ENCODE measurements at places on chromosomes 4 and X. TPM values are rescaled to one million over a fixed set of nuclear protein-coding genes. Genes with fewer than 3 reads are reported as not detected.
A peak's percentile ranks its signal among the peaks of the same experiment; 100 is the strongest.

The SPP1 gene
- 4.3 TPM for total RNA-seq

DNA sequence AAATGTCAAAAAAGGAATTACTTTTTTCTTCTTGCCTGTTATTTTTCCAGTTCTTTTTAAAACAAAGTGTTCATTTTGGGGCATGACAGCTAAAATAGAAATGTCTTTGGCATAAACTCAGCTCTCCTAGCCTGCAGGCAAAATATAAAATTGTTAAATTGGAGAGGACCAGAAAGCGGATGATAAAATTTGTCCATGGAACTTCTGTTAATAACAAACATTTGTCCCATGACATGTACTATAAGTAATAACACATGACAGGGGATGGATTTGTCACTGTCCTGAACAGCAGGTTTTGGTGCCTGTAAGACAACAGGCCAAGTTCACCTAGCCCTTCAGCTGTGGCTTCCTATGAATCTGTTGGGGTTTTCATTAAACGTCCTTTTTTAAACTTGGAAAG, 184.0 kb upstream of the TTC29 start:
- H3K4me1 ChIP-seq, result no peaks in the 10 kb centered on the region
- no peaks in the 10 kb centered on the region for H3K36me3 ChIP-seq
- H3K27ac ChIP-seq, result no peak overlapping the region
- H3K4me3 ChIP-seq, result no peak overlapping the region
- DNase-seq, result no peak
- no peaks in the 10 kb centered on the region for H3K27me3 ChIP-seq

DNA sequence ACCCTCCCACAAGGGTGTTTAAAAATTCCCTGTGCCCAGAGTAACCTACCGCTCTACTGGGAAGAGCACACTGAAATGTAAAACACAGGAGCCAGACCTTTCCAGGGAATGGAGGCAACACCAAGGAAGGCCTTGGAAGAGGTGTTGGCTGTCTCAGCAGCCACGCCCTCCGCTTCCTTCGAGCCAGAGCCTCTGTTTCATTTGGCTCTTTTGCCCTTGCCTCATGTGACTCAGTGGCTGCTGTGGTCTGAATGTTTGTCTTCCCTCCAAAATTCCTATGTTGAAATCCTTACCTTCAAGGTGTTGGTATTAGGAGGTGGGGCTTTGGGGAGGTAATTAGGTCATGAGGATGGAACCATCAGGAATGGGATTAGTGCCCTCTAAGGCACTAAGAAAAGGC, 11.3 kb downstream of the SCD5 start:
- no peak overlapping the region for H3K27ac ChIP-seq
- peaks cover 37% of the 10 kb centered on the region for H3K4me1 ChIP-seq
- H3K4me3 ChIP-seq, result no peak overlapping the region

DNA sequence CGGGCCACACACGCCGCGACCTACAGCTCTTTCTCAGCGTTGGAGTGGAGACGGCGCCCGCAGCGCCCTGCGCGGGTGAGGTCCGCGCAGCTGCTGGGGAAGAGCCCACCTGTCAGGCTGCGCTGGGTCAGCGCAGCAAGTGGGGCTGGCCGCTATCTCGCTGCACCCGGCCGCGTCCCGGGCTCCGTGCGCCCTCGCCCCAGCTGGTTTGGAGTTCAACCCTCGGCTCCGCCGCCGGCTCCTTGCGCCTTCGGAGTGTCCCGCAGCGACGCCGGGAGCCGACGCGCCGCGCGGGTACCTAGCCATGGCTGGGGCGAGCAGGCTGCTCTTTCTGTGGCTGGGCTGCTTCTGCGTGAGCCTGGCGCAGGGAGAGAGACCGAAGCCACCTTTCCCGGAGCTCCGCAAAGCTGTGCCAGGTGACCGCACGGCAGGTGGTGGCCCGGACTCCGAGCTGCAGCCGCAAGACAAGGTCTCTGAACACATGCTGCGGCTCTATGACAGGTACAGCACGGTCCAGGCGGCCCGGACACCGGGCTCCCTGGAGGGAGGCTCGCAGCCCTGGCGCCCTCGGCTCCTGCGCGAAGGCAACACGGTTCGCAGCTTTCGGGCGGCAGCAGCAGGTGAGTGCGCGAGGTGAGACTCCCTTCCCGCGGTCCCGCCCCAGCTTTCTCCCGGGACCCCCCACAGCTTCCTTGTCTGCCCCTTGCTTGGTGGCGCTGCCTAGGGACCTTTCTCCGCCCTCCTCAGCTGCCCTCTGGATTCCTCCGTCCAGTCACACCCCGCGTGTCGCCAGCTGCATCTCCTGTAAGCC, 678 bp downstream of the BMP3 start:
- no peak overlapping the region for H3K27ac ChIP-seq
- H3K4me3 ChIP-seq, result peak overlapping the region; percentile 20
- H3K27me3 ChIP-seq, result peaks cover 77% of the 10 kb centered on the region
- no peak for DNase-seq

DNA sequence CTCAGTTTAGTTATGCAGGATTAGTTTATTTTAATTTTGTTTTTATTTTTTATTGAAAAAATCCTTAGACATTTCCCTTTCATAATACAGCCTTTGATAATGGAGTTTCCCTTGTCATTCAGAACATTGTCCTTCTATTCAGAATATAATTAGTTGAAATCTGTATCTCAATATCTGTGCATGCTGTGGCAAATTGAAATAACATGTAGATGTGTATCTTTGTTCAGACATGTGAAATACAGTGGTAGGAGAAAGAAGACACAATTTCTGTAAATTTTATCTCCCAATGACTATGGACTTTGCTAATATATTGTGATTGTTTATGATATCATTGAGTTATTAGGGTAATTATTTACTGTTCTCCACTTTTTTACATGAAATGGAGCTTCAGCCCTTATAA, 353.9 kb downstream of the GRID2 start:
- H3K36me3 ChIP-seq, result no peaks in the 10 kb centered on the region
- H3K4me3 ChIP-seq, result no peak overlapping the region
- DNase-seq, result no peak
- no peaks in the 10 kb centered on the region for H3K27me3 ChIP-seq

GRCh38 chr4:79645942-79646341, 237.9 kb upstream of the GK2 start:
- no peak overlapping the region for H3K27ac ChIP-seq
- no peaks in the 10 kb centered on the region for H3K27me3 ChIP-seq
- no peaks in the 10 kb centered on the region for H3K36me3 ChIP-seq

- H3K36me3 ChIP-seq, result no peaks in the 10 kb centered on the region
- H3K4me3 ChIP-seq, result no peak overlapping the region
- no peak overlapping the region for H3K27ac ChIP-seq
- no peaks in the 10 kb centered on the region for H3K4me1 ChIP-seq
- H3K27me3 ChIP-seq, result no peaks in the 10 kb centered on the region
Observed at GRCh38 chrX:106050054-106050453, 11.5 kb upstream of the SERPINA7 start.

- no peaks in the 10 kb centered on the region for H3K36me3 ChIP-seq
- H3K27ac ChIP-seq, result no peak overlapping the region
- DNase-seq, result no peak
- H3K4me1 ChIP-seq, result no peaks in the 10 kb centered on the region
Observed at GRCh38 chr4:20287246-20287645, 35.5 kb downstream of the SLIT2 start.

The RGN gene
- 20.1 TPM for total RNA-seq

GRCh38 chr4:90825849-90826248, 698.7 kb downstream of the CCSER1 start:
- H3K27me3 ChIP-seq, result no peaks in the 10 kb centered on the region
- H3K4me3 ChIP-seq, result no peak overlapping the region
- no peak overlapping the region for H3K27ac ChIP-seq
- no peak for DNase-seq

The TCEAL9 gene
- 25.5 TPM for total RNA-seq

- no peaks in the 10 kb centered on the region for H3K4me1 ChIP-seq
- H3K27me3 ChIP-seq, result no peaks in the 10 kb centered on the region
- no peak overlapping the region for H3K27ac ChIP-seq
Observed at GRCh38 chr4:69092980-69093568, 3.2 kb upstream of the UGT2B7 start.

- no peak overlapping the region for H3K27ac ChIP-seq
- no peaks in the 10 kb centered on the region for H3K27me3 ChIP-seq
- no peak for DNase-seq
- H3K4me3 ChIP-seq, result no peak overlapping the region
Observed at GRCh38 chr4:36308150-36308549, 26.7 kb downstream of the DTHD1 start.

DNA sequence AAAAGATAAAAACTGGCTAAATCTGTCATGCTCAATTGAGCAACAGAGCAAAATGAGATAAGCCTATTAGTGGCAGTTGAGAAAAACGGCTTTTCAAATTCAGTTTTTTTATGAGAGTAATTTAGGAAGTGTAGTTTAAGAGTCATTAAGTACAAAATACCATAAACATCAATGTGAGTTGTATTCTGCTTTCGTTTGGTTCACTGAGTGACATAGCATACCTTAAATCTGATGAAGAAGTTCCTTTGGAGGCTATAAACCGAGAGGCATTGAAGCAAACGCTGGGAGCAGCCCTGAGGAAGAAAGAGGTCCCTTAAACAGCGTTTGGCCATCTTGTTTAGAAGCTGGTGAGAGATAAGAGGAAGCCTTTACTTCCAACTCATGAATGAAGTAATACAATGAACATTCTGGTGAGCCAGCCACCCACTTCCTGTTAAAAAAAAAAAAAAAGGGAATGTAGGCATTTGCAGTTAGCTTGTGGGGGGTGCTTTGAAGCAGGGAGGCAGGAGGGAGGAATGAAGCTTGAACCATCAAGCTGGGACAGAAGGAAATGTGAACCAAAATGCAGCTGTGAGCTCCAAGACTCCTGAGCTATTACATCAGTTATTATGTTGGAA, 132.3 kb downstream of the ZNF330 start:
- DNase-seq, result no peak
- H3K4me3 ChIP-seq, result no peak overlapping the region
- H3K36me3 ChIP-seq, result no peaks in the 10 kb centered on the region
- no peaks in the 10 kb centered on the region for H3K4me1 ChIP-seq
- H3K27ac ChIP-seq, result no peak overlapping the region
- no peaks in the 10 kb centered on the region for H3K27me3 ChIP-seq

GRCh38 chr4:148955564-148956297, 513.5 kb upstream of the NR3C2 start:
- no peak overlapping the region for H3K27ac ChIP-seq
- H3K27me3 ChIP-seq, result no peaks in the 10 kb centered on the region
- DNase-seq, result no peak
- no peaks in the 10 kb centered on the region for H3K36me3 ChIP-seq
- no peak overlapping the region for H3K4me3 ChIP-seq

GRCh38 chrX:74321191-74321590, 17.2 kb downstream of the ZCCHC13 start:
- no peak overlapping the region for H3K4me3 ChIP-seq
- no peaks in the 10 kb centered on the region for H3K4me1 ChIP-seq
- no peak overlapping the region for H3K27ac ChIP-seq
- no peaks in the 10 kb centered on the region for H3K27me3 ChIP-seq
- no peaks in the 10 kb centered on the region for H3K36me3 ChIP-seq

DNA sequence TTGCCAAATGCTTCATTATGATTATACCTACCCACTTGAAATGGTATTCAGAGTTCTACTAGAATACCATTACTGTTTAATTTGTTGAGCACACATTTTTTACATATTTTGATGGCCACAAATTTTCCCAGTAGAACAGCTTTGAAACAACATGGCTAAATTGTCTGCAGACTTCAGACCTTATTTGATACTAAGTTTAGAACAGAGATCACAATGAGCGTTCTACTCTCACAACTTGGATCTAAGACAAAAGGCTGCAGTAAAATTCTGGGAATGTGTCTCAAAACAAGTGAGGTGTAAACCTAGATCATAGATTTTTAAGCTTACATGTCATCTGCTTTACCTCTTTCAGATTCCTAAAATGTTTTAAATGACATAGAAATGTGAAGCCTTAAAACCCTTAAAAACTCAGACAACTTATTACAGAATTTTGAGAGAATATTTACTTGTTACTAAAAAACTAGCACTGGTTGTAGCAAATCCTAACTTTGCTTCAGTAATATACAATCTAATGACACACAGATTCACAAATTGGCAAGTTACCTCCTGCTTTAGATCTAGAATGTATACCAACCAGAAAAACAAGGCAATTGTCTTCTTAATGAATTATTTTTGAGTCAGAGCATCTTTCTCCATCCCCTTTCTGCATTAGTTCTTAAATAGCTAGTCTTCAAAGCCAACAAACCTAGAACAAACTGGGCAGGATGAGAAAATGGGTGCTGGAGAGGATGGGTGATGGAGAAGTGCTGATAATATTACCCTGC, 243.3 kb downstream of the SLC7A11 start:
- no peak for DNase-seq
- H3K27me3 ChIP-seq, result no peaks in the 10 kb centered on the region
- H3K4me1 ChIP-seq, result no peaks in the 10 kb centered on the region
- H3K27ac ChIP-seq, result no peak overlapping the region
- no peak overlapping the region for H3K4me3 ChIP-seq

DNA sequence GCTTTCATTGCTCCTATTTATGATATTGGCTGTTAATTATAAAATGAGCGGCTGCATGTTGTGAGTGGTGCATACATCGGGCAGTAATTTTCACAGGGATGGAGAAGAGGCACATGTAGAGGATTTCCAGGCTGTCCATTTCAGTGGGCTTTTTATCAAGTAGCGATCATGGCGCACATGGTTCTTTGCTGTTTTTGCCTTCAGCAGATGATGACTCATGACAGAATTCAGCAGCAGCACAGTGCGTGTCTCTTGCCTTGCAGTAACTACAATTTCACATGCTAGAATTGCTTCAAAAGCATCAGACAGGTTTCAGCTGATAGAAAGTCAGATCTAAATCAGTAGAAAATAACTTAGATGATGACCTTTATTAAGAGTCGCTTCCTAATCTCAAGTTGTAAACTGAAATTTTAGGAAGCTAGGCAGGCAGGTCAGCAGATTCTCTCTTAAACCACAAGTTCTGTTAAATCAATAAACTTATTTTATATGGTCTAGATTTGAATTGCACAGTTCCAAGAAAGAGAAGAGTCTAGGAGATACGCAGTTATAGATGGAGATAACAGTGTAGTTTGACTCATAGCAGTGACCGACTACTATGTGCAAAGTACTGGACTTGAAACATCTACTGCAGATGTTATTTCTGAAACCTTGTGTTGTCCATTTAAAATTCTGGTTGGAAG, 35.8 kb downstream of the LRP2BP start:
- H3K4me3 ChIP-seq, result no peak overlapping the region
- no peak for DNase-seq
- no peak overlapping the region for H3K27ac ChIP-seq
- no peaks in the 10 kb centered on the region for H3K4me1 ChIP-seq
- H3K36me3 ChIP-seq, result peaks cover 28% of the 10 kb centered on the region

DNA sequence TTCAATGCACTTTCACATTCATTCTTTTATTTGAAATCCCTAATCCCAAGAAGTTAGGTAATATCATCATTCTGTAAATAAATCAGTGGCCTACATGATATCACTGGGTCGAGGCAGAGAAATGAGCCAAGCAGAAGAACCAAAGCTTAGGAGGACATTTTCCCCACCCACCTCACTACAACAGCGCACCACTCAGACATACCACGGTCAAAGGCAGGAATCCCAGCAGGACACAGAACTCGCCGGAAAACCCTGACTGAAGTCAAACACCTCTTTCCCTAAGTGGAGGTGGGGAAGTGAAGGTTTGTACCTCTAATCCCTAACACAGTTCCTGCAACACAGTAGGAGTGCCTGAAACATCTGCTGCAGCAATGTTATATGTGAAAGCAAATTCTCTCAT, 21.5 kb downstream of the RELL1 start:
- no peak for DNase-seq
- H3K4me3 ChIP-seq, result no peak overlapping the region
- no peaks in the 10 kb centered on the region for H3K27me3 ChIP-seq
- peak overlapping the region; percentile 79 for H3K27ac ChIP-seq

The PPP2R2C gene
- 6.0 TPM for total RNA-seq

The SSX4 gene
- total RNA-seq, result not detected

GRCh38 chrX:7950865-7951264, 23.7 kb upstream of the PNPLA4 start:
- H3K36me3 ChIP-seq, result no peaks in the 10 kb centered on the region
- no peak for DNase-seq
- no peaks in the 10 kb centered on the region for H3K4me1 ChIP-seq
- no peaks in the 10 kb centered on the region for H3K27me3 ChIP-seq

The LINC00632 gene
- total RNA-seq, result 134 TPM
